T-helper 2 cell (primary cell): ENCODE measurements at places on chromosomes 2 and 18.

DNA sequence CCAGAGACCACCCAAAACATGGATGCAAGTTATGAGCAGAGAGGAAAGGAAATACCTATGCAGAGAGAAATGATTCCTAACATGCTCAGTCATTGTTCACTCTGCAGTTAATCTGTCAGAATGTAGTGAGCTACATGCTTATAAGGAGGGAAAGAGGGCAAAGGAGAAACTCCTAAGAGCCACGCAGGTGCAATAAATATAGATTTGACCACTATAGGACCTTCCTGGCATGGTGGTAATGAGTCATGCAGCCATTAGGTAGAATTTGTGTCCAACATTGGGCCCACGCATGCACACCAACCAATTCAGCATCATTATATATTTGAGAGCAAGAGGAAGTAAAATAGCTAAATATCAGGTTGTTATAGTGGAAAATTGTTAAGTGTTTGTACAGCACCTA, 699.9 kb downstream of the DSC3 start:
- no peak for DNase-seq

GRCh38 chr2:70806013-70806412, 14.4 kb downstream of the CLEC4F start:
- no peak for DNase-seq

- DNase-seq: no peak
These were observed 4.4 kb upstream of the ASB1 start for GRCh38 chr2:238422285-238422684.

DNA sequence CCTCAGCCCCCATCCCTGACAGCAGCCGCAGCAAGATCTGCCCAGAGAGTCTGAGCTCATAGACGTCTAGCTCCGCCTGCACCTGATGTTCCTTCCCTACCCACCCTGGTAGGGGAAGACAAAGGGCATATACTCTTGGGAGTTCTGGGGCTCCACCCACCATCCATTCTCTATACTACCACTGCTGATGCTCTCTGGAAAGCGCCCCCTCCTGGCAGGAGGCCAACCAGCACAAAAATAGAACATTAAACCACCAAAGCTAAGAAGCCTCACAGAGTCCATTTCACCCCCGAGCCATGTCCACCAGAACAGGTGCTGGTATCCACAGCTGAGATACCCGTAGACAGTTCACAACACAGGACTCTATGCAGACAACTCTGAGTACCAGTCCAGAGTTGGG, 662.6 kb upstream of the FAM98A start:
- DNase-seq: no peak

- no peak for DNase-seq
These were observed 125.4 kb upstream of the CTNNA2 start for GRCh38 chr2:79387431-79387830.

DNA sequence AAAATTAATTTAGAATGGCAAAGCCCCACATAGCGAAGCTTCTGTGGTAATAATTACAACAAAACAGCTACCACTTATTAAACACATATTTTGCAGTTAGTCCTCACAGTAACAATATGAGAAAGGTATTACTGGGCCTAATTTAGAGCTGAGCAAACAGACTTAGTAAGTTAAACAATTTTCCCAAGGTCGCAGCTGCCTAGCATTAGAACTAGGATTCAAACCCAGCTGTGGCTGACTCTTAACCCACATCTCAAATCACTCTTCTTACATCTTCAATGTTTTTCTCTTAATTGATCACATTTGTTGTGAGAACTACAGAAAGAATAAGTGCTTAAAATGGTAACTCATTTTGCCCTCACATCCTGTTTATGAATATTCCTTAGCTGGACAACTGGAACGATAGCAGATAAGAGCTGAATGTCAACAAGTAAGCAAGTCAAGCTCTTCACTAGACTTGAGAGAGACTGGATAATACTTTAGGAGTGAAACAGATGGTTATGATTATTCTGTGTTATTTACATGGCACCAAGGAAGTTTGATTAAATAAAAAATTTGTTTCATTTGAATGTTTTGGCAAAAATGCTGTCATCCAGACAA, 59.4 kb upstream of the TMEM17 start:
- no peak for DNase-seq

- no peak for DNase-seq
These were observed 1081.5 kb upstream of the ZEB2 start for GRCh38 chr2:145601361-145601925.

DNA sequence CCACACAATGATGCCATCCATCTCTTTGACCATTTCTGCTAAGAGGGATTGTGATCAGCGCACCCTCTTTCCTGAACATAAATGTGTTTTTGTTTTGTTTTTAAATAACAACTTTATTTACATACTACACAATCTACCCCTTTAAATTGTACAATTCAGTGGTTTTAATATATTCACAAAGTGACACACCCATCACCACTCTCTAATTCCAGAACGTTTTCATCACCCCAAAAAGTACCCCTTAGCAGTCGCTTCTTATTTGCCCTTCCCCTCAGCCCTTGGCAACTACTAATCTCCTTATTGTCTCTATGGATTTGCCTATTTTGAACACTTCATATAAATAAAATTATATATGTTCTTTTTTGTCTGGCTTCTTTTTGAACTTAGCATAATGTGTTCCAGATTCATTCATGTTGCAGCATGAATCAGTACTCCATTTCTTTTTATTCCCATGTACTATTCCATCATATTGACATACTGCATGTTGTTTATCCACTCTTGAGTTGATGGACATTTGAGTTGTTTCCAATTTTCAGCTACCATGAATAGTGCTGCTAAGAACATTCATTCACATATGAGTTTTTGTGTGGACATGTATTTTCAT, 150.9 kb upstream of the NABP1 start:
- no peak for DNase-seq

GRCh38 chr2:10398496-10398895, 49.6 kb downstream of the ODC1 start:
- DNase-seq: no peak

GRCh38 chr2:44934983-44935728, 6.3 kb upstream of the SIX3 start:
- no peak for DNase-seq

DNA sequence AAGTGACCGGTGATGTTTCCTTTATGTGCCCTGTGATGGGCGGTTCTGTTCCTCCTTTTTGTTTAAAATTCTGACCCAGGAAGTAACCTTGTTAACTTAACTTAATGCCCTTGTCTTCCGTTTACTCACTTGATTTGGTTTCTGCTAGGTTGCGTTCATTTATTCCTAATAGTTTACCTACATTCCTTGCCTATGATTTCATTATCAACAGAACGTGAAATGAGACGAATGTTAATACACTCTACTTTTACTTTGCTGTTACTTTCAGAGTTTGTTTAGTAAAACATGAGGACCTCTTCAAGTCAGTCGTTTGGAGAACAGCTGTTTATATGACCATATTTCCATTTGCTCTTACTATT, 638 bp downstream of the CEP192 start:
- no peak for DNase-seq

DNA sequence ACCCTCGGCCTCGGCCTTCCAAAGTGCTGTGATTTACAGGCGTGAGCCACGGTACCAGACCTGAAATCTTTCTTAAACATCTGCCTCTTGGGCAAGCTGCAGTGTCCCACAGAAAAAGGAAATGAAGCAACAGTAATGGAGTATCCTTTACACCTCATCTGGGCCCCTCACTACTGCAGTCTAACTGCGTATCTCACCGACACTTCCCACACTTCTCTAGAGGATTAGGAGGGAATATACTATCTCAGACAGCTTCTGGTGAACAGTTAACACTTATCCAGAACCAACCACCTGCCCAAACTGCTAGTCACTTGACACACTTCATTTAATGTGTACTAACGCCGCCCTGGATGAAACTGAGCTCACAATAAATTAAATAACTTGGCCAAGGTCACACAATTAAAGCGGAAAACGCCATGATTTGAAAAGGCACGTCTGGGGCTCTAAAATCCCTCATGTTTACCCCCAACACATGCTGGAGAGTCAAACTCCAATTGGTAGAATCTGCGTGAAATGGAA, 993 bp downstream of the COX7A2L start:
- DNase-seq: no peak

- DNase-seq: no peak
These were observed 63.9 kb downstream of the CCBE1 start for GRCh38 chr18:59633317-59633716.

DNA sequence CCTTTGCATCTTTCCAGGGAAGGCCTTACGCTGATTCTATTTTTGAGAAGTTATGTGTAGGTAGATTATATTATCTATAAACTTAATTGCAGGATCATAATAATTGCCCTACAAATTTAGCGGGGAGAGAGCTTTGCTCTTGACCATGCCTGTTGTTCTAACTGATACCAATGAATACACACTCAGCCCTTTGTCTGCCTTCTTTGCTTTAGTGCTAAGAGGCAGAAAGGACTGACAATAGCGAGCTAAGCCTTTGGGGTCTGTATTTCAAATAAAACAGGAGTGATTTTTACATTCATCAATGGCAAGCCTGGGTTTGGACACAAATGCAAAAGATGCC, 115.3 kb upstream of the STON1 start:
- no peak for DNase-seq

- DNase-seq: no peak
These were observed 111.5 kb upstream of the COPS8 start for GRCh38 chr2:236974148-236974547.

- no peak for DNase-seq
These were observed 6.3 kb downstream of the ANO7 start for GRCh38 chr2:241194811-241195210.

DNA sequence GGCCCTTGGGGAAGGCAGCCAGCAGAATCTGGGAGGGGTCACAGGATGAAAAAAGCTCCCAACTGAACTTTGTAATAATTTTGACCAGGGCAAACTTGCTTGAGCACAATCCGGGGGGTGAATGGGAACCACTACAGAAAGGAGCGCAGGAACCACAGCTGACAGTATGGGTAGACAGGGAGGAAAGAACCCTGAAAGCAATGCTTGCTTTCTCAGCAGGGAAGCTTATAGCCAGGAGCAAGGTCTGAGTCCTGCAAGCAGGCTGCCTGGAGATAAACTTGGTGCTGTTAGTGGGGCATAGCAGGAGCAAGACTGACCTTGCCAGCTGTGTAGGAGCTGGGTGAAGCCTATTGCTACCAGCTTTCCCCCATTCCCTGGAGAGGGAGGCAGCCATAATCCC, 195.2 kb downstream of the MTCL1 start:
- DNase-seq: no peak

- DNase-seq: no peak
These were observed 101.1 kb downstream of the TMEM247 start for GRCh38 chr2:46580416-46580815.

DNA sequence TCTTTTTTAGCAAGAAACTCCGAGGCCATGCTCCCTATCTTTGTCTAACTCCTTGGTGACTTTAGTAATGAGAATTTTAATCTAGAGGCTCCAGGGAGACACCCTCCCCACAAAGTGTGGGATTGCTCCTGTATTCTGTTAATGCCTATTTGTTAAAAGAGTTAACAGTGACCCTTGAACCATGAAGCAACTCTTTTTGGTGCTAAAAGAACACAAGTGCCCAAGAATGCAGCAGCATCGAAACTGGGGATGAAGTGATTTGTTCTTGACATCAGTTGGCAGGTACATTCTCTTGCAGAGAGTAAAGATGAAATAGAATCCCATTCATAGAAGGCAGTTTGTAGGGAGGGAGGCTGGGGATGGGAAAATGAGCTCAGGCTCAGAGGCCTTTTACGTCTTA, 50.0 kb downstream of the FMNL2 start:
- DNase-seq: no peak

DNA sequence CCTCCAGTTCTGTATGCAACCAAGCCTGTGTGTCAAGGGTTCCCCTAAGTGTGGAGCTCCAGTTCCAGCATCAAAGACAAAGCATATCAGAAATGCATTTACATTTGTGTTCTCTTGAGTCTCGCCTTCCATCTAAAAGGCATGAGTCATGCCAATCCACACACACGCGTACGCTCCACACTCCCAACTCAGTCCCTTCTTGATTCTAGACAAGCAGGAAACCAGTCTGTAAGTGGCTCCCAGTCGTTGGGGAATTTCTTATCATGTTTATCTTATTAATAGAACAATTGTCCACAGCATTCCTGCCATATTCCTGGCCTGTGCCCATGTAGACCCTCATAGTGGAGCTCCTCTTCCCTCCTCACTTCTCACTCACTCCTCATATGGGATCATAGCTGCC, 86.4 kb upstream of the SLC35G4 start:
- no peak for DNase-seq

DNA sequence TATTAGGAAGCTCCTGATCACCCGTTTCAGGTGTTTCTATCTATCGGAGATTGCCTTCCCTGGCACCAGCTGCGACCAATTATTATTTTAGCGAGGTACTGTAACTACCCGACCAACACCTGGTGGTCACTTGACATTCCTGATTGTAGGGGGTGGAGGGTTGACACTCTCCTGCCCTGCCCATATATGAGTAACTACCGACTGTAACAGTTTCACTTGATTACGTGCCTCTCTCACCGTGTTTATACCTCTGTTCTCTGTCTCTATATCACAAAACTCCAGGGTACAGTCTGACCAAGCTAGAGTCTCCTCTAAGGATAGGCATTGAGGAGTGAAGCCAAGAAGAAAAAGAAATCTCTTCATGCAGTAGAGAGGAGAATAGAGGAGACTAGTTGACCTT, 268.0 kb upstream of the LRATD1 start:
- DNase-seq: no peak

- no peak for DNase-seq
These were observed 182.3 kb downstream of the FTCDNL1 start for GRCh38 chr2:199668645-199669044.

DNA sequence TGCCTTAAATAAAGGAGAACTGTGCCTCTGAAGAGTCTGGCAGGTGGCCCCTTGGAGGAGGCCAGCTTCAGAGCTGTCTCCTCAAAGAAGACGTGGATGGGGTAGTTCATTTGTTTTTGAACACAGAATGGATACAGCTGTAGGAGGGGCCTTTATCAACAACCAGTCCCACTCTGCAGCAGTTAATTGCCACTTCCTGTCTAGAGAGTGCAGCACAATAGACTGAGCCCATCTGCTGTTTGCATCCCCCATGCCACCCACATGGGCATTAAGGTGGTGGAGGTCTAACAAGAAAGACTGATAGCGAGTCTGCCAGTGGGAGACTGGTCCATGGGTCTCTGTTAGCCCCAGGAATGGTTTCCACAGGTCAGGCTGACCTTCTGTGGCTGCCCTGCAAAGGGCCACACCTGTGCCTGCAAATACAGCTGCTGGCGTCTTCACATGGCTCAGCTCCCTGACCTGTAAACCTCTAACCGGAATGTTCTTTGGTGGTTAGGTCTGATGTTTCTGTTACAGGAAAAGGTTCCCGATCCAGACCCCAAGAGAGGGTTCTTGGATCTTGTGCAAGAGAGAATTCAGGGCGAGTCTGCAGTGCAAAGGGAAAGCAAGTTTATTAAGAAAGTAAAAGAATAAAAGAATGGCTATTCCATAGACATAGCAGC, 153.3 kb upstream of the ITGA6 start:
- DNase-seq: no peak

DNA sequence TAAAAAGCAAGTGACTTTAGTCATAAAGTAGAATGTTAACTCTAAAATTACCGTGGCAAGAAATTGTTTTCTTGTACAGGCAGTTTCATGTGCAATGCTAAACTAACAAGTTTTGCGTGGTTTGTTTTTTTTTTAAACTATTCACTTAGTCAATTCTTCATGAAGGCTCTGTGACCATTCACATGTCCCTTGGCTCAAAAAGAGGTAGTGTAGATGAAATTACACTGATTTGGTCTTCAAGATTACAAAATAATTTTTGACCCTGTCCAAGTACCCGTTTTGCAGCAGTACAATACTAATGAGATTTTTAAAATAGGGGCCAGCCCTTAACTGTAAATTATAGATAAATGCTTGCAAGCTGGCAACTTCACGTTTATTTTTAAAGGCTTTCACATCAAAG, 1.3 kb downstream of the TMEM131 start:
- no peak for DNase-seq
